ENCODE measurements at places on chromosomes 4 and X.

DNA sequence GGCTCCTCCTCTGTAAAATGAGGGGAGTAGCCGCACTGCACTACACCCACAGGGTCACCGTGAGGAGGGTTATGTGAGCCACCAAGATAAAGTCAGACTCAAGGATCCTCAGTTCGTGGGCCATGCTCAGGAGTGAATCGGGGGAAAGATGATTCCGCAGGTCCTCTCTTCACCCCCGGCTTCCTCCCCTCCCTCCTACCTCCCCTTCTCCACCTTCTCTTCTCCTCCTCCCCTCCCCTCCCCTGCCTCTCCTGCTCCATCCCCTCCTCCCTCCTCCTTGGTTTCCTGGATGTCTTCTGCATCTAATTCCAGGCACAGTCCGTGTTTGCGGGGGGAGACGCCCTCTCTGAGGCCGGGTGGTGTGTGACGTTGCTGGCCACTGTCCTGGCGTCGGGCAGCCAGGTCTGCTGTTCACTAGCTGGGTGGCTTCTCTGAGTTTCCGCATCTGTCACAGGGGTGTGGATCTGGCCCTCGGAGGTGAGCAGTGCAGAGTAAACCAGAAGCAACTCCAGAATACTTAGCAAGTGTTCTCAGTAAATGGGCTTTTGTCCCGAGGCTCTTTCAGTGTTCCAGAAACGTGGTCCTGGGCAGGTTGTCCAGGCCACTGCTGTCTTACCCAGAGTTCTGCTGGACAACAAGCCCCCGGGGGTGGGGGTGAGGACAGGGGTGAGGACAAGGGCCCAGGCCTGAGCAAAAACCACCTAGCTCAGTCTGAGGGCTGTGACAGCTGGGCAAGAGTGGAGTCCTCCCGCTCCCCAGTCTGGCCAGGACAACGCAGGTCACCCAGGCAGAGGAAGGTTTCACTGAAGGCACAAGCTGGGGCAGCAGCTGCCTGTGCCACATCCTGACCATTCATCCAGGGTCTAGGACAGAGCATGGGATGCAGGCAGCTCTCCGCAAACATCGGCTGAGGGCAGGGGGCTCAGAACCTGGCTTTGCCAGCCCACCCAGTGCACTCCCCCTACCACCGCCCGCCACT lies 92.4 kb downstream of the PPP2R2C start:
- no peak for DNase-seq

DNA sequence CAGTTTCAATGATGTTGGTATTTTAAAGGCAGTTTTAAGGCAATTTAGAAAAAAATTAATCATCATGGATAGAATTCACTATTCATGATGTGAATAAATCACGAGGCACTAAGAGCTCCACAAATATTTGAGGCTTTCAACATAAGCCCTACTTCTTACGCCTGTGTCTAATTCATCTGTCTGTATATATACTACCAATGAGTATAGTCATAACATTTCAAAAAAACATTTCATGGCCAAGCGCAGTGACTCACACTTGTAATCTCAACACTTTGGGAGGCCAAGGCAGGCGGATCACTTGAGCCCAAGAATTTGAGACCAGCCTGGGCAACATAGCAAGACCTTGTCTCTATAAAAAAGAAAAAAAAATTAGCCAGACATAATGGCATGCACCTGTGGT lies 56.5 kb downstream of the FBXL5 start:
- no peak for DNase-seq

DNA sequence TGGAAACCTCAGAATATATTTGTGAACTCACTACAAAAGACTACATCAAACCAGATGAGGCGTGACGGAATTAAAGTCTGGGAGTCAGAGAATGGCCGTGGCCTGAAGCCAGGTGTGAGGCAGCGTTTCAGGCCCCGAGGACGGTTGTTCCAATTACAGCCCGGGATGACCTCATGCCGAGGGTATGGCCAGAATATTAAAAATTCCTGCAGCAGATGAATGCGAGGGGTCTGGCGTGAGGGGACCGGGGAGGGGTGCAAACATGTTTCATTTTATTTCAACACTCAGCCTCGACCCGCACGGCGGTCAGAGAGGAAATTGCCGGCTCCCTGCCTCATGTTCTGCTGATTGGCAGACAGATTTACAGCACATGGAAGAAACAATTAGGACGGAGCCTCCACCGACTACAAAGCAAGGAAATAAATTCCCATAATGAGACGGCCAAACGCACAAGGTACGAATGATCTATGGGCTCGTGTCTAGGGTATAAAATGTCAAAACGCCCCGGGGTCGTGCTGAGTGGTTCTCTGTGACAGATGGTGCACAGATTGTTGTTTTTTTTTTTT lies 289.7 kb downstream of the SHOX start:
- DNase-seq, result no peak

DNA sequence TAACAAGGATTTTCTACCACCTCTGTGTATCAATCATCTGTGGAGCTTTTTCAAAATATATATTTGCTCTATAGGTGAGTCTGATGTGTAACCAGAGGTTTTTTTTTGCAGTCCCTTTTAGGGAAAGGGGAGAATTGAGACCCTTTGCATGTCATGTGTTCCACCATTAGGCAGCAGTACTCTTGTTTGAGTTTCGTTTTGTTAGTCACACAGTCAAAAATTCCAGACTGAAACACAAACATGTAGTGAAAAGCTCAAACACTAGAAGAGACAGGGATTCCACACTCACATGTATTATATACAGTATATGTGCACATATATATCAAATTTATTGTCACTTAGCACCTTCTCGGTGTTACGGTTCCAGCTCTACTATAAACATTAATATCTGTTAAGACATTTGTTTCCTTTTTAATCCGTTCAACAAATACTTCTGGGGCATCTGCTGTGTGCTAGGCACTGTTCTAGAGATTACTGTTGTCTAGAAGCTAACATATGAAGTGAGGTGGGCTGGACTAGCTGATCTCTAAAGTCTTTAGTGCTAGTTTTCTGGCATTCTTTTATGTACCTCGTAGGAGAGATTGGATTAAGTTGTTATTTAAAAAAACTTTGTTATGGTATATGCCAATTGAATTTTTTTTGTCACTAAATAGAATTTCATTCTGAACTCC lies 5.5 kb downstream of the USP9X start:
- DNase-seq, result no peak

DNA sequence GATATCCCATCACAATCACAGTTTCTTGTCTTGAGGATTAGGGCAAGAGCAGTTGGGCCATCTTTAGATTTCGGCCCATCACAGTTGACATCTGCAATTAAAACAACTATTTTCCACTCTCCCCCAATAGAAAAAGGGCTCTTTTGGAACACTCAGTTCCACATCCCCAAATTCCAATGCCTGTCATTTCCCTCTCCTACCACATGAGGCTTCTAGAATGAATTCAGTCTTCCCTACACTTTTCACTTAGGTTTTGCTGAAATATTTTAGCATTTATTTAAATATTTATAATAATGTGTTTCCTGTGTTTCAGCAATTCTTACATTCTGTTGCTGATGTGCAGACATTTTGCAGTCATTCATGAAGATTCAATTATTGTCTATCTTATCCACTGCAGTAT lies 118.4 kb downstream of the COX18 start:
- DNase-seq, result no peak

Measured in activated CD8-positive, alpha-beta T cell treated with anti-CD3 and anti-CD28 coated beads, Interleukin-2, amount 10 ng/mL, durations not matched to agents 7 days and 5 days (primary cell).